Right cardiac atrium (tissue), 5 donors: ENCODE measurements at places on chromosomes 1 and 21.

DNA sequence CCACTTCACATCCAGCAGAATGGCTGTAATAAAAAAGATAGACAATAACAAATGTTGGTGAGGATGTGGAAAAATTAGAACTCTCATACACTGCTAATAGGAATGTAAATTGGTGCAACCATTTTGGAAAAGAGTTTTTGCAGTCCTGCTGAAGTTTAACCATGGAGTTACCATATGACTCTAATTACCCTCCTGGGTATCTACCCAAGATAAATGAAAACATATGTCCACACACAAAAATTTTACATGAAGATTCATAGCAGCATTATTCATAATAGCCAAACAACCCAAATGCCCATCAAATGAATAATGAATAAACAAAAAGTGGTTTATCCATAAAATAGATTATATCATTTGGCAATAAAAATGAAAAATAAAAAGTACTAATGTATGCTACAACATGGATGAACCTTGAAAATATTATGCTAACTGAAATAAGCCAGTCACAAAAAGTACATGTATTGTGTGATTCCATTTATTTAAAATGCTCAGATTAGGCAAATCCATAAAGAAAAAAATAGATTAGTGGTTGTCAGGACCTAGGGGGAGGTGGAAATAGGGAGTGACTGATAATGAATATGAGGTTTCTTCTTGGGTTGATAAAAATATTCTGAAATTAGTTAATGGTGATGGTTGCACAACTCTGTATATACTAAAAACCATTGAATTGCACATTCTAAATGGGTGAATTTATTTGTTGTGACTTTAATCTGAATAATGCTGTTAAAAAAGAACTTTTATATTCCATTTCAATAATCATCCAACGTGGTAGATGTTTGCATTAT is 26.4 kb downstream of the C4BPA start:
- DNase-seq, result no peak

DNA sequence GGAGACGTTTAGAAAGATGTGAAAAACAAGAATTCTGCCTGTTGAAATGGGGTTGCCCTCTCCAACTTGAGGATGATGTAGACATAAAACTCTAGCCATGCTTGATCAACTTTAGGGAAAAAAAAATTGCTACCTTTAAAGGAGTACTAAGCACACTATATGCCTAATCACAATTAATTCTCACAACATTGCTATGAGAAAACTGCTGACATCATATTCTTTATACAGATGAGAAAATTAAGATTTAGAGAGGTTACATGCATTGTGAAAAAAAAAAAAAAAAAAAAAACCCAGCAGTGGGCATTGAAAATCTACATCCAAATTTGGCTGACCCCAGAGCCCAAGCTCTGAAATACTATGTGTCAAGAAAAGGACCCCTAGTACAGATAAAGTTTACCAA is 617.2 kb upstream of the ADGRL2 start:
- DNase-seq, result no peak

GRCh38 chr1:40750451-40750908 is 33.1 kb upstream of the KCNQ4 start:
- no peak for DNase-seq

- DNase-seq, result no peak
Measured at GRCh38 chr1:109373126-109373525, 24.6 kb downstream of the SORT1 start.

DNA sequence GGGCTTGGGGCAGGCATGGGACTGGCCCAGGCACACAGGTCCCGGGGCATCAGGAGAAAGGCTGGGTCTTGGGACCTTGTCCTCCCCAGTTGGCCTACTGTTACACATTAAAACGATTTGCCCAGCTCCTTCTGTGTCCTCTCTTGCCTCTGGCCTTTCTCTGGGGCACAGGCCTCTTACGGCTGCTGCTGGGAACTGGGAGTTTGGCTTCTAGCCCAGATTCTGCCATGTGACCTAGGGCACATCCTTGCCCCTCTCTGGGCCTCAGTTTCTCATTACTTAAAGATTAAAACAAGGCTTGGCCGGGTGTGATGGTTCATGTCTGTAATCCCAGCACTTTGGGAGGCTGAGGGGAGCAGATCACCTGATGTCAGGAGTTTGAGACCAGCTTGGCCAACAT is 14.0 kb downstream of the KDF1 start:
- DNase-seq, result no peak

- no peak for DNase-seq
Measured at GRCh38 chr1:28601696-28602095, 9.6 kb downstream of the RAB42 start.

GRCh38 chr1:78855258-78855657 is 151.3 kb downstream of the ADGRL4 start:
- DNase-seq, result no peak

DNA sequence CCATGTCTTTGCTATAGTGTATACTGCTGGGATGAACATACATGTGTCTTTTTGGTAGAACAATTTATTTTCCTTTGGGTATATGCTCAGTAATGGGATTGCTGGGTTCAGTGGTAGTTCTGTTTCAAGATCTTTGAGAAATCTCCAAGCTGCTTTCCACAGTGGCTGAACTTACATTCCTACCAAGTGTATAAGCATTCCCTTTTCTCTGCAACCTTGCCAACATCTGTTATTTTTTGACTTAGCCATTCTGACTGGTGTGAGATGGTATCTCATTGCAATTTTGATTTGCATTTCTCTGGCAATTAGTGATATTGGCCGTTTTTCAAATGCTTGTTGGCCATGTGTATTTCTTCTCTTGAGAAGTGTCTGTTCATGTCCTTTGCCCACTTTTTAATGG is 37.5 kb upstream of the ANGPTL1 start:
- no peak for DNase-seq

- no peak for DNase-seq
Measured at GRCh38 chr1:179637211-179637860, 45.7 kb downstream of the TDRD5 start.

DNA sequence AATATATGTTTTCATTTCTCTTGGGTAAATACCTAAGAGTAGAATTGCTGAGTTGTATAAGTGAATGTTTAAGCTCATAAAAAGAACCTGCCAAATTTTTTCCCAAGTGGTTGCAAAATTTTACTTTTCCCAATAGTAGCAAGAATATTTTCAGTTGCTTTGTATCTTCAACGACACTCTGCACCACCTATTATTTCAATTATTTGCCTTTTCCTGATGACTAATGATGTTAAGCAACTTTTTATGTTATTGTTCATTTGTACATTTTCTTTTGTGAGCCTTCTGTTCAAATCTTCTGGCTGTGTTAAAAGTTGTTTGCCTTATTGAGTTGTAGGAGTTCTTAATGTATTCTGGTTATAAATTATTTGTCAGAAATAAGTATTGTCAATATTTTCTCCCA is 299.1 kb upstream of the NRIP1 start:
- DNase-seq, result no peak

- no peak for DNase-seq
Measured at GRCh38 chr1:184433956-184434502, 47.2 kb downstream of the C1orf21 start.

- DNase-seq, result no peak
Measured at GRCh38 chr1:111878649-111879048, 110.8 kb downstream of the KCND3 start.

DNA sequence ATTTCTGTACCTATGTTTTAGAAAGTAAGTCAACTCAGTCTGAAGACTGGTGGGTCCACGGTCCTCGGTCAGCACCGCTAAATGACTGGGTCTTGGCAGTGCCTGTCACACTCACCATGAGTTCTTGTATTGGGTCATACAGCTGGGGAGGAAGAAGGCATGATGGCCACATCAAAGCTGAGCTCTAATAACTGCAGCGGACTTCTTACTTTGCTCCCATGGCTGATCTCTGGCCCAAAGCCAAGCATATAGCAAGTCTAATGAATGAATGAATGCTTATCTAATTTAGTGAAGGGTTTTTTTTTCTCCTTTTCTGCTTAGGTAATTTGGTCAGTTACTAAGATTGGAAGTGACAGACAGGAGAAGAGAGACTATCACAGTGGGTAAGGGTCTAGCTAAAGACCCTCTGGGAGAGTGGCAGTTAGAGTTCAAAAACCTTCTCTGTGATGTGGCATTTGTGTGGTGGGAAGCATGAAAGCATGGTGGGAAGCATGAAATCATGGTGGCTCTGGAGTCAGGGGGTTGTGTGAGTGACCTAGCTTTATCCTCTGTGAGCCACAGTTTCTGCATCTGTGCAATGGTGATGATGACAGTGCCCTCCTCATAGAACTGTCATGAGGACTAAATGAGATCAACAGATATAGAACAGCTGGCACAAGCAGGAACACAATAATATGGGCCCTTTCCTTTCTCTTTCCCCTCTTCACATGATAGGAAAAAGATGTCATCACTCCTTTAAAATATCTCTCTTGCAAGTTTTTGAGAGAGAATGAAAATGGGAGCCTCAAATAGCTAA is 78.9 kb upstream of the JAK1 start:
- no peak for DNase-seq

DNA sequence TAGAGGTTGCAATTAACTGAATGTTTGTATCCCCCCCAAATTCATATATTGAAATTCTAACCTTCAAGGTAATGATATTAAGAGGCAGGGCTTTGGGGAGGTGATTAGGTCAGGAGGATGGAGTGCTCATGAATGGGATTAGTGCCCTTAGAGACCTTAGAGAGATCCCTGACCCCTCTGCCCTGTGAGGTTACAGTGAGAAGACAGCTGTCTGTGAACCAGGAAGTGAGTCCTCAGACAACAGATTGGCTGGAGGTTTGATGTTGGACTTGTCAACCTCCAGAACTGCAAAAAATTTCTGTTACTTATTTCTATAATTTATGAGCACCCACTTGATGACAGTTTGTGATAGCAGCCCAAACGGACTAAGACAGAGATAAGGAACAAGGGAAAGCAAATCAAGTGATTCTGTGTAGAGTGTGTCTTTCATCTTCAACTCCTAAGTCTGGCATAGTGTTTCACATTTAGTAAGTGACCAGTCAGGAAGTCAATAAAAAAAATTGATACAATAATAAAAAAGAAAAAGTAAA is 30.0 kb upstream of the RWDD3 start:
- DNase-seq, result no peak

DNA sequence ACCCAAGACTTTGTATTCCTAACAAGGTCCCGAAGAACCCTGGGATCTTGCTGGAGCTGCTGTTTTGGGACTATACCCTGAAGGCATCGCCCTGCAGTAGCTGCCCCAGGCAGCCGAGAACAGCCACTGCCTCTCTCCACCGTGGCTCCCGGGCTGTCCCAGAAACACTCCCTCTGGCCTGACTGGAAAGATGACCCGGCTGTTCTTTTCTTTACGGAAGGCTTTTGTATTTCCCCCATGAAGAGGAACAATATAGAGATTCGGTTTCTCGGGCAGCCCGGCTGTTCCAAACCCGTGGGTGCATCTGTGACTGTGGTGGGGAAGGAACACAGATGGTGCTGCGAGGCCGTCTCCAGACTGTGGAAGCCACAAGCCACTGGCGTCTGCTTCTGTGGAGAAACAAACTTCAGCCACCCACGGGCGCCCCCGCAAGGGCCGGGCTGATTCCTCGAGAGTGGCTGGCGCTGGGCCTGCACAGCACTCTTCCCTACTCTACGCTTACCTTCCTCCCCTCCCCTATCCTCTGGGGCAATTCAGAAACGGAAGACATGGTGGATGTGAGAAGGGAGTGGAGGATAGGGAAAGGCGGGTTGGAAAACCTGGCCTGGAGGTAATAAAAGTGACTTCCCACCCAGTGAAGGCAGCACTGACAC is 33.7 kb upstream of the VASH2 start:
- peak; percentile 68 for DNase-seq

DNA sequence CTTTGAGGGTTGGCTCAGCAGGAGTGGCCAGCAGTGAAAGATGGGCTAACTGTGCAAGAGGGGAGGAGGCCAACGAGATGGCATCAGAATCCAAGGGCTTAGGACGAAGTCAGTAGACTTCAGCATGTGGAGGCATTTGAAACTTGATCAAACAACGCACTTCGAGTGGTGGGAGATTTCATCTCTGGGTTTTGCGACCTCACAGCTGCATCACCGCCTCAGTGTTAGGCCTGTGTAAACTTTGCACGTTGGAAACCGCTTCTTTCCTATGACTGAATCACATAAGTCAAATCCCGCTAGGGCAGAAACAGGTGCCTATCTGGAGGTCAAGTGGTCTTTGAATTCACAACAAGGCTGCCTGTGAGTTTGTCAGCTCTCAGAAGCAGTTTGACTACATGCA is 17.8 kb downstream of the TFF3 start:
- DNase-seq, result no peak

GRCh38 chr1:81760477-81761097 is 40.1 kb upstream of the ADGRL2 start:
- no peak for DNase-seq

- DNase-seq, result no peak
Measured at GRCh38 chr1:108600504-108600903, 40.6 kb downstream of the EEIG2 start.

DNA sequence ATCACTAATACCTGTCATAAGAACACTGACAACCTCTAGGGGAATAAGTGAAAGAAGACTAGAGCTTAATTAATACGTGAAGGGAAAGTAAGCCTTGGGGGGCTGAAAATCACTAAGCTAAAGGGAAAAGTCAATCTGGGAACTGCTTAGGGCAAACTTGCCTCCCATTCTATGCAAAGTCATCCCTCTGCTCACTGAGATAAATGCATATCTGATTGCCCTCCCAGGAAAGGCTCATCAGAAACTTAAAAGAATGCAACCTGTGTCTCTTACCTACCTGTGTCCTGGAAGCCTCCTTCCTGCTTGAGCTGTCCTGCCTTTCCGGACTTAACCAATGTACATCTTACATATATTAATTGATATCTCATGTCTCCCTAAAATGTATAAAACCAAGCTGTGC is 81.8 kb downstream of the WDR64 start:
- DNase-seq, result no peak

- no peak for DNase-seq
Measured at GRCh38 chr1:178051071-178051470, 42.8 kb upstream of the RASAL2 start.

DNA sequence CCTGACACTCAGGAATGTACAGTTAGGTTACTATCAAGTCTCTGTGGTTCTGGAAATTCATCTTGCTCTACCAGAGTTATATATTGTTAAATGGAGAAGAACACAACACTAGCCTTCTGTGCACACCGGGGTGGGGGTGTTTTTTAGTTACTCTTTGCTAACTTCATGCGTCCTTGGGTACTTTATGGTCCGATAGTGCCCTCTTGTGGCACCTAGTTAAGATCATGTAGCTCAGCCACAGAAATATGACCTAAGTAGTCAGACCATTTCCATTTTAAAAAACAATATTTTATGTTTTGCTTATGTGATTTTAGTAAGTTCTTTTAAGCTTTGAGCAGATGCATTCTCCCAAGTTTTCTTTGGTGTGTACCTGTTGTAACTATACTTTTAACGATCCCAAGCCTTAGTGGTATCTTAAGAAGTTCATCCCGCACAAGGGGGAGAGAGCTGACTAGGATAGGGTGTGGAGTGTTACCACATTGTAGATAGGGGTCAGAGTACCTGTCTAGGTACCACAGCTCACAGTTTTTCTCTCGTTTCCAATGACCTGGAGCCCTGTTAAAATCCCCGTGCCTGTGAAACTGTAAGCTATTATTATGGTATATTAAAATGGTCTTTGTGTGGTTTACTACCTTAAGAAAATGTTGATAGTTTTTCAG is 20.6 kb upstream of the SH3D21 start:
- DNase-seq, result peak; percentile 38
